ENCODE measurements at places on chromosomes 2 and 18.

DNA sequence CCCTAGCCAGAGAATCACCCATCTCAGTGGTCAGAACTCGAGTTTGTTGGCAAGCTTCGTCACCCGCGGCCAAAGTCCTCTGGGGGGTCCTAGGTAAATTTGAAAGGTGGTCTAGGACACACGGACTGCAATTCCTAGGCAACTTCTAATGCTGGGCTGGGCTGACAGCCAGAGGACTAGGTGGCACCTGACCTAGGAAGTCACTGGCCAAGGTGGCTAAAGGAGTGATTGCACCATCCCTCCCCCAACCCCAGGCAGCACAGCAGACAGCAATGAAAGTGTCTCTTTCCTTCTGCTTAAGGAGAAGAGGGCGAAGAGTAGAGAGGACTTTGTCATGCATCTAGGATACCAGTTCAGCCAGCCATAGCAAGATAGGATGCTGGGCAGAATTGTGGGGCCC lies 110.9 kb downstream of the CABYR start:
- no peak for DNase-seq

DNA sequence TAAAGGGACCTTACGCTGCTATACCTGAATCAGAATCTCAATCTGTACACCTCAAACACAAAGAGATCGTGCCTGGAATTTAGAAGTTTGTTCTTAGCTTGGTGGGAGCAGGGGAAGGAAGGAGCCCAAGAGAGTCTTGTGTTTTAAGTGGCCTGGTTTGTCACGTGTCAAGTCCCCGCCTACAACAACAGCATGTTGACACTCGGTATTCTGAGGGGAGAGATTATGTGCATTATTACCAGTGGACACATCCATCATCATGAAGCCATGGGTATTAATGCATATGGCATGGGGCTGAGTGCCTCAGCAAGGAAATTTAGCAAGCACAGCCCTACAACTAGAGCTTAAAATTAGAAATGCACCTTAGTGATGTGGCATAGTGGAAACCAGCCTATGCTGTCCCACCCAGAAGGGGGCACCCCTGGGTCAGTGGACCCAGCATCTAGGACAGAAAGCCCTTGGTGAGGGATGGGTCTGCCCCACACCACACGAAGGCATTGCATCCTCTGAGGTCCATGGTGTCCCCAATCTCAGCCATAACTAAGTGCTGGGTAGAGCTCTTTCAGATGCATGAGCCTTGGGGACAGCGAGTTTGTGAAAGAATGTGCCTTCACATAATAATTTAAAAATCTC lies 138.7 kb downstream of the MGAT5 start:
- no peak for DNase-seq

- DNase-seq, result no peak
These were observed 84.7 kb downstream of the EHD3 start for GRCh38 chr2:31318361-31319336.

DNA sequence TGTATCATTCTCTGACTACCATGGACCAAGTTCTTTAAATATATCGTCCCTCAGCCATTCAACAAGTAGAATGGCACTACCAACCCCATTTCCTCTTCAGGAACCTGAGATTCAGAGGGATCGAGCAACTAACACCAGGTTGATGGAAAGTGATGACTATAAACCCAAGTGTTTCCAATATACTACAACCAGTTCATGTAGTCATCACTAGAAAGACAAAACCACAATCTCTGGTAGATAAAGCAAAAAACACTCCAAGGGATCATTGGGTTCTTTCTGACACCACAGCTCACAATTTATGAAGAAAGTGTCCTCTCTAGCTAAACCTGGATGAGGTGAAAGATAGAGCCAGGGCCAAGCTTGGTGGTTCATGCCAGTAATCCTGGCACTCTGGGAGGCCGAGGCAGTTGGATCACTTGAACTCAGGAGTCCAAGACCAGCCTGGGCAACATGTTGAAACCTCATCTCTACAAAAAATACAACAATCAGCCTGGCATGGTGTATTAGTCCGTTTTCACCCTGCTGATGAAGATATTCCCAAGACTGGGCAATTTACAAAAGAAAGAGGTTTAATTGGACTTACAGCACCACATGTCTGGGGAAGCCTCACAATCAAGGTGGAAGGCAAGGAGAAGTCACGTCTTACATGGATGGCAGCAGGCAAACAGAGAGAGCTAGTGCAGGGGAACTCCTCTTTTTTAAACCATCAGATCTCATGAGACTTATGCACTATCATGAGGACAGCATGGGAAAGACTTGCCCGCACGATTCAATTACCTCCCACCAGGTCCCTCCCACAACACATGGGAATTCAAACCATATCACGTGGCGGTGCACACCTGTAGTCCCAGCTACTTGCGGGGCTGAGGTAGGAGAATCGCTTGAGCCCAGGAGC lies 2.2 kb downstream of the CD226 start:
- no peak for DNase-seq

DNA sequence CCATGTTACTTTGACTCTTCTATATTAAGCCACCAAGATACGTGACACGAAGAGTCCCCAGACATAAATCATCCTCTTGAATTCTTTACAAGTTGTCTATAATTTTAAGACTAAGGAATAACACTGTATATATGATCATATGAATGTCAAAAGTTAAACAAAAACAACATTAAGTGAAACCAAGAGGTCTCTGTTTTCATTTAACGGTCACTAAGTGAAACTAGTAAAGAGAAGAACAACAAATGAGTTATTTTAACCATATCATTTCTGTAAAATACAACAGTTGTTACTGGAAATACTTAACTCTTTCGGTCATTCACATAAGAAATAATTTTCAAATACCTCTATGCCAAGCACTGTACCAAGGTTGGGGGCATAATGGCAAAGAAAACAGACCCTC lies 45.7 kb upstream of the STK17B start:
- no peak for DNase-seq
